ENCODE measurements at places on chromosomes 16 and 17.

GRCh38 chr16:23072084-23072599, 77.1 kb downstream of the USP31 start:
- no peak for DNase-seq

DNA sequence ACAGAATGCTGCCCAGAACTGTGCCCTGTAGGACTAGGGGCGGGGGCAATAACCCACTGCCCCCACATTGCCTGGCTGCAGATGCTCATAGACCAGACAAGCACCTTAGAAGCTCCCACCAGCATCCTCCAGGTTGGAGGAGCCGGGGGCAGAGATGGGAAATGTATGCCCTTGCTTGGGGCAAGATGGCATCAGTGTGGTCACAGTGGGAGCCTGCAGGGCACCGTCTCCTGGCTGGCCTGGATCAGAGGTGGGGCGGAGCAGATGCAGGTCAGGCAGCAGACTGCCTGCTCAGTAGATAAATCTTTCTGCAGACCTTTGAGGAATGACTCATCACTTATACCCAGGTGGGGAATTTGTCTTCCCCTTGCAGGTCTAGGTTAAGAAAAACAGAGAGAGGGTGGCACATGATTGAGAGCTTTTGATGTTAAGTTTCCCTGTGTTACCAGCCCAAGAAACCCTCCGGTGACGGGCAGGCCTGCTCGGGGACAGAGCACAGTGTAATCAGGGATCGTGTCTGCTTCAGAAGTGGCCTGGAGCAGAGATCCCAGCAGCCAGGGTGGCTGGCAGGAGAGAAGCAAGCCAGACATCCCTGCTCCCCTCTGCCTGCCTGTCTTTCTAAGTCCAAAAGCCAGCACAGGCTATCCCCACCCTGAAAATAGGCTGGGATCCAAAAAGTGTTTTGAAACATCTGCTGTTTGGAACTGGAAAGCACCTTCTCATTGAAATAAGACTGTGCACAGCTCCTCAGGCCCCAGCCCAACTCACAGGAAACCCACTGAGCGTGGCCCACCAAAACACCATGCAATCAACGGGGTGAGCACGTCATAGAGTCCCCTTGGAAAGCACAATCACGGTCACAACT, 50.7 kb upstream of the RPL38 start:
- no peak for DNase-seq

- DNase-seq, result no peak
Observed at GRCh38 chr17:8991514-8992285, 26.2 kb upstream of the PIK3R5 start.

- no peak for DNase-seq
Observed at GRCh38 chr17:78637643-78638420, 60.6 kb upstream of the DNAH17 start.

- DNase-seq, result peak; percentile 89
Observed at GRCh38 chr17:7851438-7852261, 3.2 kb upstream of the TMEM88 start.

GRCh38 chr16:30585022-30585399, 486 bp downstream of the ZNF785 start:
- DNase-seq, result no peak

- DNase-seq, result no peak
Observed at GRCh38 chr16:75319513-75320411, 68.3 kb upstream of the BCAR1 start.

All from T47D (cell line).